Stimulated activated CD4-positive, alpha-beta T cell treated with anti-CD3 and anti-CD28 coated beads, Interleukin-4, amount 100 ng/mL, for 4 hours (primary cell): ENCODE measurements at places on chromosomes 2 and 18.
A peak's percentile ranks its signal among the peaks of the same experiment; 100 is the strongest.

DNA sequence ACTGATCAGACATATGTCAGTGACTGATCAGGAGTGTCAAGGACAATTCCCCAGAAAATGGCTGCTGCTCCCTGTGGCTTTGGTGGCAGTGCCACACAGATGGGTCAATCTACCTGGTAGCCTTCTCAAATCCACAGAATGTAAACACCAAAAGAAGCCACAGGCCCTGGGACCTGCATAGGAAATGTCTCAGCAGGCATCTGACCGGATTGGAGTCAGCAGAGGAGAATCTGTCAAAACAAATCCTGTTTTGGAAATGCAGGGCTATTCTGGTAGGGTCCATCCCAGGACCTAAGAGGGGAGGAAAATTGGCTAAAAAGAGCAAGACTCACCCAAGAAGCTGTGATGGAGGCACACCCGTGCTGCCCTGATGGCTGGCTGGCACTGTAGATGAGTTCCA is 189.7 kb downstream of the TMEM247 start:
- DNase-seq = no peak

- no peak for DNase-seq
These were observed 21.0 kb upstream of the TGFA start for GRCh38 chr2:70574618-70575017.

- no peak for DNase-seq
These were observed 707.0 kb upstream of the ZEB2 start for GRCh38 chr2:145226901-145227300.

DNA sequence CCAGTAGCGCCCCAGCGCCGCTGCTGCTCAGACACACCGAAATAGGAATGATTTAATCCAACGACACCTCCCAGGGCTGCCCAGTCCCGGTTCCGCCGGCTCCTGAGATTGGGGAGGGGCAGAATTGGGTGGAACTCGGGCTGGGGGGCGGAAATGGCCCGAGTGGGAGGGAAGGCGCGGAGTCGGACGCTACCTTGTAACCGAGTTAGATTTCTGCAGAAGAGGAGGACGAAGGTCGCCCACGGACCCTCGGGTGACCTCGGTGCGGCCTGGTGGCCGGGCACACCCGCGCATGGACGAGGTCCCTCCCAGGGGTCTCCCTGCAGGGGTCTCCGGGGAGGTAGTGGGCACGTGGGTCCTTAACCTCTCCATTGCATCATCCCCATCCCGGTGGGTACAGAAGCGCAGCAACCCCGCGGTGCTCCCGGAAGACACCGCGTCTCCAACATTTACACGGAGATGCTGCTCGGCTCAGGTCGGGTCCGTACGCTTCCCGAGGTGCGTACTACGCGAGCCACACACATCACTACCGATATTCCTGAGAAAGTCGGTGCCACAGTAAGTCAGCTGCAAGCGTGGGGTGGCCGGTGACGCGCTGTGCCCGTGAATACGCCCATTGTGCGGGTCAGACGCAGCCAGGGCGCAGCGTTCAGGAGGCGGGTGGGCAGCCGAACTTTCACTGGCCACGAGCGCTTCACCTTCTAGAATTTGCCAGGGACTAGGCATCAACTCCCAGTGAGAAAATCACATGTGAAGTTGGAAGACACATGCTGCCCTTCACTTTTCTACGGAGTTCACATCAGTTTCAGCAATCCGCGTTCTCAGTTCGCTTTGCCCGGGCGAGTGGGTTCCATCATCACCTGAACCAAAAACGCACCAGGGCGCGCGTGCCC is 3.0 kb downstream of the ZNF516 start:
- DNase-seq = peak; percentile 43

DNA sequence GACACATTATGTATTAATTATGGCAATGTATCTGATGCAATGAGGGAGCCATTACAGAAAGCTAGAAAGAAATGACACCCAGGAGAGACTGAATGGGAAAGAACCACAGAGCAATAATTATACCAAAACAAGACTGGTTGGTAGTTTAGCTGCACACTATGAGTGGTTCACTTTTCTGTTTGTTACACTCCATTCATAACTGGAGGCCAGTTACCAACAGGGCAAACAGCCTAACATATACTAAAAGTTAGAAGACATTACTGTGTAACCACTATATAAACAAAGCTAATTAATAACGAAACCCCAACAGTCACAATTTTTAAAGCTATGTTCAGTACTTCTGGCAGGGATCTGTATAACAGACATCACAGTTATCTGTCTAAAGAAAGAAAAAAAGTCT is 49.4 kb downstream of the NBAS start:
- no peak for DNase-seq

DNA sequence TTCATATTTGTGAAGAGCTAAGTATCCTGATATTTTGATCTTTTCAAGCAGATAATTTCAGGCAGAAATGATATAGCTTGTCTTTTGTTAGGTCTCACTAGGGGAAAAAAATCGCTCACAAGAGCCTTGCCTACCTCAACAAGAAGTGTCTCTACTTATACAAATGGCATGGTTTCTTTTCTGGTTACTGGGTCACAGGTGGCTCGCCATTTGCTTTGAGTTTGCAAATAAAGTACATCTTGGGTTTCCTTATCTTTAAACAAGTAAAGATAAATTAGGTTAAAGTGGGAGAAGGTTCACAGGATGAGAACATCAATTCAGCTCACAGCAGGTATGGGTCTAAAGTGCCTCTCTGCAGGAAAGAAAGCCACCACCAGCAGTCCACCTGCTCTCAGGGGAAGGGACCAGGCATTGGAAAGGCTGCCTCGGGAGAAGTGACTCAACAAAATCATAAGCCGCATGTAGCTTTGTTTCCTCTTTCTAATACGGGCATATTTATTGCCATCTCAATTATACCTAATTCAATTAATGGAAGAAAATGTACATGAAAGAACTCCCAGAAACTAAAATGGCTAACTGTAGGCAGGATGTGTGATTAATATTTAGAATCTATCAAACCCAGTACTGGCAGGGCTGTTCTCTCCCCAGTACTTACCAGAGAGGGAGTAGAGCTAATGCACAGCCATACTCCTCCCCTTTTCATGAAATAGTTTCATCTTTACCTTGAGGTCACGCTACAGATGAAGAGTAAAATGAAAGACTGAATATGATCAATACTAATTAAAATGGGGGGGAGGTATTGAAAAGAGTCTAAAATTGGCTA is 28.3 kb downstream of the CDC42EP3 start:
- DNase-seq = no peak

DNA sequence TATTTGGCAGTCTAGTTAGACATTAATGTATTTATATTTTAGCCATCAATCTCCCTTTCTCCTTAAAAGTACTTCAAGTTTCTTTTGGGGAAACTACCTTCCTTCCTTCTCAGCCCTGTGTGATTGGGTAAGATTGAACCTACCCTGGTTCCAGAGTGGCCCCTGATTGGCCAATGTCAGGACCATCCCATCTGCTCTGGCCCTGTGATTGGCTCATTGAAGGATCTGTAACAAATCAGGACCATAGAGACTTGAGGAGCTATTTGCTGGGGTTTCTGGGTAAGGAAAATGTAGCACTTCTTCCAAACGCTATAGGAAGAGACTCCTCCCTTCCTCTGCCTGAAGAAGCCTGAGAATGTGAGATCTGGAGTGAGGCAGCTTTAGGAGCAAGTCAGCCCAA is 59.3 kb downstream of the AQP4 start:
- DNase-seq = no peak
